ENCODE measurements at places on chromosomes 3 and 15.

DNA sequence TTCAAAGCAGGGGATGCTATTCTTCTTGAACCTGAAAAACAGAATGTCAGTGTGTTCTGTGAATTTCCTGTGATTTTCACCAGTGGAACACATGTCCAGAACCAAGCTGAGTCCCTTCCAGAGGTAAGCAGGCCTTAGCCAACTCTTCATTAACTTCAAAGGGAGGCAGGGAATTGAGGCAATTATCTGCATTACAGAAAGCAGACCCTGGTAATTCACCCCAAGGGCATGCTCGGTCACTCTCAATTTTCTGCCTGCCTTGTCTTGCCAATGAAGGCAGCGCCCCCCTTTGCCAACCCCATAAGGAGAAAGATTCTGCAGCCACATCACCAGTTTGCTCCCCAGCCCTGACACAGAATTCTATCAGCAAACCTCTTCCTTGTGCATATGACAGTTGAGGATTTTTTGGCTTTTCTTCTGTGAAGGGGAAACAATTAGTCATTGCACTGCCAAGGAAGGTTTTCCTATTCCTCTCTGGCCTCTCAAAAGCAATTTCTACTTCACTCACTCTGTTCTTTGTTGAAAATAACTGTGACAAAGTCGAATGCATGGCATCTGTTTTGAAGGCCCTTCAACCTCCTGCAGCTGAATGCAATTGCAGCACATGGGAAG, 85.3 kb downstream of the HHLA2 start:
- DNase-seq = no peak

DNA sequence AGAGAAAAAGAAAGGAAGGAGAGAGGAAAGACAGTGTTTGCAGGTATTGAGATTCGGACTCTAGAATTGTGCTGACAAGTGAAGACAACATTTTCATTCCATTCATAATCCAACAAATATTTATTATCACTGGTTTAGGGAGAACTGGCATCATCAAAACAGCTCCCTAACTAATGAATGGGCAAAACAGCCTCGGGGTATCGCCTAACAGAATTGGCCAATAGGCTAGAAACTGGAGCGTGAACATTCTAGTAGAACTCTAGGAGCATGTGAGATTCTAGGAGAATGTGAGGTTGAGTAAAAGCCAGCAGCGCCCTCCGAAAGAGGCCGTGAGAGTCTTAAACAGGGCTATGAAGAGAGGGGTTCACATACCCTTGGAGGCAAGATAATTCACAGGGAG, 221.8 kb upstream of the WNT5A start:
- DNase-seq = no peak

DNA sequence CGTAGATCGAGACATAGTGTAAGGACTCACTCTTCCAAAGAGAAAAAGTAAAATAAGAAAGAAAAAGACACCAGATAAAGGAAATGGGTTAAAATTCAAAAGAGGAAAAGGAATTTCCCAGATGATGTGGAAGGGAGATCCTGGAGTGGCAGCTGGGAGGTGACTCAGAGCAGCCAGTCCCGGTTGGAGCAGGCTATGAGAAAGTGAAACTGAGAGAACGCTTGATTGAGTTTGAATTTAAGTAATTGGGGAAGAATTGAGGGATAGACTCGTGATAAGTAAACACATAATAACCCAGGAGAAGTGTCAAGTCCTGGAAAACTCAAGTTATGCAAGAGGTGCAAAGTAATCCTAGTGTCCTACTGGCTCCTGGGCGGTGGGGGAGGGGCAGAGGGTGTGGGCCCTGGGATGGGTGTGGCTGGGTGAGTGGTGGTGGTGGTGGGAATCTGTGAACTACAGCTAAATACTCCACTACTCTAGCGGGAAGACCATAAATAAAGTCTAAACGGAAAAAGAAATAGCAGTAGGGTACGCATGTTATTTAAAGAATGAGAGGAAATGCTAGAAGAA, 1.2 kb downstream of the PRR20G start:
- no peak for DNase-seq

GRCh38 chr3:17655743-17656142, 86.7 kb downstream of the TBC1D5 start:
- DNase-seq = no peak

- DNase-seq = no peak
These were observed 234.6 kb downstream of the ADAMTS17 start for GRCh38 chr15:100107151-100107550.

Measured in CD8-positive, alpha-beta memory T cell (primary cell).